H1 (cell line): ENCODE measurements at places on chromosomes 7 and 10. TPM values are rescaled to one million over a fixed set of nuclear protein-coding genes. Genes with fewer than 3 reads are reported as not detected.

CDNF gene
- 0.32 and 0.36 TPM in 2 replicates for total RNA-seq

DNA sequence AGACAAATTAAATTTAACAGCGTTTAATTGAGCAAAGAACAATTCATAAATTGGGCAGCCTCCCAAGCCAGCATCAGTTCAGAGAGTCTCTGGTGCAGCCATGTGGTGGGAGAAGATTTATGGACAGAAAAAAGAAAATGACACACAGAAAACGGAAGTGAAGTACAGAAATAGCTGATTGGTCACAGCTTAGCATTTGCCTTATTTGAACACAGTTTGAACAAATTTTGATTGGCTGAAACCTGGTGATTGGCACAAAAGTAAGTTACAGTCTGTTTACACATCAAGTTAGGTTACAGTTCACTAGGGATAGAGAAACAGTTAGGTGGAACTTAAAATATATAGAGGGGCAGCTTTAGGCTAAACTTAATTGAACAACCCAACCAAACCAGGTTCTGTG is 720.1 kb downstream of the TYW1 start:
- no peak for DNase-seq

DNA sequence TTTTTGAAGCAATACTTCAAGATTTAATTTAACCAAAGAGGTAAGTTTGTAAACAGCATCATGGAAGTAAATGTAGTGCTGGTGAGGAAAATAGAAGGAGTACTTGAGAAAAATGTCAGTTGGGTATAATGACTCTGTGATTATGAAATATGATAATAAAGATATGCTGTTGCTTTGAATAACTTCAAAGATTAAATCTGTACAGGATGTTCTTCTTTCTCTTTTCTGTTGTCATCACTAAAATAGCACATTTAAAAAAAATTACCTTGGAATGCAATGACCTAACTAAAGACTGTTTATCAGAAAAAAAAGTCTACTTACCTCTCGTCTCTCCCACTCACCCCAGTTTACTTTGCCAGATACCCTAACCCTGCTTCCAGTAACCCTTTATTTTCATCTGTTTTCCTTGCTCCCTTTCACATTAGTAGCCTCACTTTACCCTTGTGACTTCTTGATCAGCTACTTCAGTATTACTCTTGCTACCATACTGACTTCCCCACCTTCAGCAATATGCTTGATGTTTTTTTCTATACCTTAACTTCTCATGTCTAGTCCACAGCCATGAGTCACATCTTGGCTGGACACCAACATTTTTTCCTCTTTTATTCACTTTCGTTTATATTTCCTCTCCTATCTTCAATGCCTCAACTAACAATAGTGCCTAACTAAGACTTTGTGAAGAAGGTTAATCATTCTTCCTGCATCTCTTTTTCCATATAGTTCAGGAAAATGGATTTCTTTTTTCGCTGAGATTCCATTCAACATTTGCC is 29.7 kb upstream of the TAS2R16 start:
- DNase-seq, result no peak

OGA gene
- total RNA-seq, result 104 and 107 TPM in 2 replicates

- no peak for DNase-seq
Observed at GRCh38 chr10:94172332-94172731, 178.6 kb downstream of the PLCE1 start.

AMPH gene
- total RNA-seq, result 12.1 and 12.2 TPM in 2 replicates

SLC39A12 gene
- not detected in 2 replicates for total RNA-seq

NOS3 gene
- total RNA-seq, result 4.4 and 4.7 TPM in 2 replicates

GRCh38 chr10:90587081-90587491 is 270.8 kb downstream of the HTR7 start:
- no peak for DNase-seq

NUDT1 gene
- 76.1 and 85.2 TPM in 2 replicates for total RNA-seq

FAM24A gene
- total RNA-seq, result not detected in 2 replicates

DNA sequence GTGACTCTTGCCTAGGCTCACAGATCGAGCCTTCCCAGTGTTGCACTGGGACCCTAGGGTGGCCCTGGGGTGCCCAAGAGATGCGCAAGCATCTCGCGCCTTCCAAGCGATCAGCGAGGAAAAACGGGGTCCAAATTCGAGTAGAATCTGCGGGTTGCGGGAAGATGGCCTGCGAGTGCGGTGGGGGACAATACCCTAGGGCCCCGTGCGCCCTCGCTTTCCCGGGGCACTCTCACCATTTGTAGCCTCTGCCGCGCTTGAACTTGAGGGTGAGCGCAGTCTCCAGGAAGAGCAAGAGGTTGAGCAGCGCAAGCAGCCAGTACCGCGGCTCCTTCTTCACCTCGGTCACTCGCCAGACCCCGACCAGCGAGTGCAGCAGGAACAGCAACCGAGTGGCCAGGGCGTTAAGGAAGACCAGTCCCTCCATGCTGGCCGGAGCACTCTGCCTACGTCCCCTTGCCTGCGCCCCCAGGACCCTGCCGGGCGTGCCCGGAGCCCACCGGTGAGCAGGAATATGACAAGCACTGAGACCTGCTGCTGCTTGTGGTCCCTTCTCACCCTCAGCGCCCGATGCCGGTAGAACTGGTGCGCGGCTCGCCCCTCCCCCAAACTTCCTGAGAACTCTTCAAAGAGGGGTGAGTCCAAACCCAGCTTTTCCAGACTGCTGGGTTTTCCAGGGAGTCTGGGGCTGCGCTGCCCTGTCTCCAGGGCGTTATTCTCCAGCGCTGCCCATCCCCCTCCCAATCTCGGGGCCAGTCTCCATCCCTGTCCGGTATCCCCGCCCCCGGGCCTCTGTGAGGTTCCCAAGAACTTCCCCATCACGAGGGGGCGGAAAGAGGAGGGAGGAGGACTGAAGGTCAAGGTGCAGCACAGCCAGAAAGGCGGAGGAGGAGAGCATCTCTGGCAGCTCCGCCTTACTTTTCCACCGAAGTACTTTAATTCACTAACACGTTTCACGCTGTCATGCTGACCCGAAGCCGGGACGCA is at the start of gene TMEM26:
Gene TMEM26 (minus strand): TSS at position 727 of the 987 bp plus-strand sequence. CDS start 300 bp downstream, at position 427.
- peak; percentile 84 for DNase-seq

ZNF138 gene
- total RNA-seq, result 20.2 and 22.6 TPM in 2 replicates

DNA sequence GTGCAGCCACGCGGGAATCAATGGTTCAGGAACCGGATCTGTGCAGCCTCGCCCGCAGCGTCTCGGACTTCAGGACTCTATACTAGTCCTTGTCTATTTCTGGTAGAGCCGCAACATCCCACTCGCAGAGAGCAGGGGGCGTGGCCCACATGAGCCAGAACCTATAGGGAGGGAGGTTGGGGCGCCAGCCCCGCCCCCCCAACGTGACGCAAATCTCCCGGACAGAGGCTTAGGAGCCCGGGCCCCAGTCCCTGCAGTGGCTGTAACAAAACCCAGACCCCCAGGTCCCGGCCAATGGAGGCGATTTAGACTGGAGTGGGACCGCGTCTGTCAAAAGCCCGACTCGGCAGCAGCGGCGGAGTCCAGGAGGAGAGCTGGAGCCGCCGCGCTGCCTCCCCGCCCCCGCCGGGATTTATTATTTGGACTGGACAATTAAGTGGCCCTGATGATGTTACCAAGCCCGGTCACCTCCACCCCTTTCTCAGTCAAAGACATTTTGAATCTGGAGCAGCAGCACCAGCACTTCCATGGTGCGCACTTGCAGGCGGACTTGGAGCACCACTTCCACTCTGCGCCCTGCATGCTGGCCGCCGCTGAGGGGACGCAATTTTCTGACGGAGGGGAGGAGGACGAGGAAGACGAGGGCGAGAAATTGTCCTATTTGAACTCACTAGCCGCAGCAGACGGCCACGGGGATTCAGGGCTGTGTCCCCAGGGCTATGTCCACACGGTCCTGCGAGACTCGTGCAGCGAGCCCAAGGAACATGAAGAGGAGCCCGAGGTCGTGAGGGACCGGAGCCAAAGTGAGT is at the start of gene NKX2-3:
Gene NKX2-3 (plus strand): TSS at position 256 of the 809 bp plus-strand sequence. CDS start 190 bp downstream, at position 446.
- DNase-seq, result no peak

DNA sequence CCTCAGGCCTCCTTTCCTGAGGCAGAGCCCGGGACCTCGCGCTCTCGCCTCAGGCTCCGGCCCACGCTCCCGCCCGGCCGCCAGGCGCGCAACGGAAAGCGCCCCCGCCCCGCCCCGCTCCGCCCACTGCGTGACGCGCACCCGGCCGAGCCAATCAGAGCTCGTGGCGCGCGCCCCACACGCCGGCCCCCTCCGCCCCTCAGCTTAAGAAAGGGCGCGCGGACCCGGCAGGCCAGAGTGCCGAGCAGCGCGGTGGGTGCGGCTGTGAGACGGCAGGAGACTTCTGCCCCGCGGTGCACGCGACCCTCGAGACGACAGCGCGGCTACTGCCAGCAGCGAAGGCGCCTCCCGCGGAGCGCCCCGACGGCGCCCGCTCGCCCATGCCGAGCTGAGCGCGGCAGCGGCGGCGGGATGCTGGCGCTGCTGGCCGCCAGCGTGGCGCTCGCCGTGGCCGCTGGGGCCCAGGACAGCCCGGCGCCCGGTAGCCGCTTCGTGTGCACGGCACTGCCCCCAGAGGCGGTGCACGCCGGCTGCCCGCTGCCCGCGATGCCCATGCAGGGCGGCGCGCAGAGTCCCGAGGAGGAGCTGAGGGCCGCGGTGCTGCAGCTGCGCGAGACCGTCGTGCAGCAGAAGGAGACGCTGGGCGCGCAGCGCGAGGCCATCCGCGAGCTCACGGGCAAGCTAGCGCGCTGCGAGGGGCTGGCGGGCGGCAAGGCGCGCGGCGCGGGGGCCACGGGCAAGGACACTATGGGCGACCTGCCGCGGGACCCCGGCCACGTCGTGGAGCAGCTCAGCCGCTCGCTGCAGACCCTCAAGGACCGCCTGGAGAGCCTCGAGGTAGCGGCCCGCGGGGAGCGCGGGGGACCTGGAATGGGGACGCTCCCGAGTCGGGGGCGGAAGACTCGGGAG is at the start of gene NPTX2:
Gene NPTX2 (plus strand): TSS at position 235 of the 909 bp plus-strand sequence. CDS start 177 bp downstream, at position 412.
- peak; percentile 92 for DNase-seq

GRCh38 chr10:122075171-122075570 is 86.2 kb downstream of the TACC2 start:
- DNase-seq, result no peak

DNA sequence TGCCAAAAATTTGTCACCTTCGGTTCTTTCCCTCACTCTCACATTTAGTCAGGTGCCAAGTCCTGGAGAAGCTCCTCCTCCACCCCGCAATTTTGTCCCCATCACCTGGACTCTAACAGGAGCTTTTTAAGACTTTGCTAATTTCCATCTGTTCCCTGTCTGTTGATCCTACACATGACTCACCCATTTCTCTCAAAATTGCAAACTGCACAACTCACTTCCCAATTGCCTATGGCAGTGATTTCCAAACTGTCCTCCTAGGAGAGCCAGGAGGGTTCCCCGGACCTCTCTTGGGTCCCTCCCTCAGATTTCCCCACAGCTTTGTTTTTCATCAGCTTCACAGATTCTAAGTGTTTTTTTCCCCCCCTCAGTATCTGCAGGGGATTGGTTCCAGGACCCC is 120.3 kb downstream of the WNT2 start:
- no peak for DNase-seq

GRCh38 chr10:125116041-125116649 is 44.2 kb downstream of the CTBP2 start:
- DNase-seq, result no peak

GRCh38 chr10:3042589-3042988 is 24.8 kb upstream of the PFKP start:
- DNase-seq, result no peak

DNA sequence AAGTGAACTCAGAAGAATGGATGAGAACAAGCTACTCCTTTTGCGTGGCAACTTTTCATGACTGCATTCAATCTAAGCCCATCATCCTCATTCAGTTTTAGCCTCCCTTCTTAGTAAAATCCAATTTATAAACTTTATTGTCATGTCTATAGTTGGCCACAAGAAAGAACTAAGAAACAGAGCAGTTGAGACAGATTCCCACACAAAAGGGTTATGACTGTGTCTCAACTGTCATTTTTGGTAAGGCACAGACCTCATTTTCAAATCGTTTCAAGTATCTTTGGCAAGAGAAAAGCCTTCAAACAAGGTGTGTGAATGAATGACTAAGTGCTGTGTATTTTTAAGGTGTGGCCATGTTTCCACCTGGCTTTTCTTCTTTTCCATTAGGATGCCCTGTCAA is 84.2 kb upstream of the CREB5 start:
- DNase-seq, result no peak

GRCh38 chr7:112646783-112647182 is 143.4 kb downstream of the TMEM168 start:
- no peak for DNase-seq

ZYX gene
- total RNA-seq, result 159 and 174 TPM in 2 replicates

- DNase-seq, result no peak
Observed at GRCh38 chr7:124318721-124319450, 286.0 kb upstream of the TMEM229A start.

DNA sequence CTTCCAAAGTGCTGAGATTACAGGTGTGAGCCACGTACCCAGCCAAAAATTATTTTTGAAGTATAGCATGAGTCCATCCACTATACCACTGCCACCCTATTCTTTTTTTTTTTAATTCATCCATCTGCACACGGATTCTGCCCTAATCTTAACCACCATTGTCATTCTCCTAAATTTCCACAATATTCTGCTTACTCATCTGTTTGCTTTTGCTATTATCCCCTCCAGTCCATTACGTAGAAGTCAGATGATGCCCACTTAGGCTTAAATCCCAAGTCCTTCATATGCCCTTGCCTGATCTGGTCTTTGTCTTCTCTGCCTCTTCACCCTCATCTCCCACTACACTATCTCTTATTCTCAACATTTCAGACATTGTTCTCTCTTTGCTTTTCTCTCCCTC is 86.7 kb downstream of the MMRN2 start:
- no peak for DNase-seq

TRPV5 gene
- not detected in 2 replicates for total RNA-seq

DNA sequence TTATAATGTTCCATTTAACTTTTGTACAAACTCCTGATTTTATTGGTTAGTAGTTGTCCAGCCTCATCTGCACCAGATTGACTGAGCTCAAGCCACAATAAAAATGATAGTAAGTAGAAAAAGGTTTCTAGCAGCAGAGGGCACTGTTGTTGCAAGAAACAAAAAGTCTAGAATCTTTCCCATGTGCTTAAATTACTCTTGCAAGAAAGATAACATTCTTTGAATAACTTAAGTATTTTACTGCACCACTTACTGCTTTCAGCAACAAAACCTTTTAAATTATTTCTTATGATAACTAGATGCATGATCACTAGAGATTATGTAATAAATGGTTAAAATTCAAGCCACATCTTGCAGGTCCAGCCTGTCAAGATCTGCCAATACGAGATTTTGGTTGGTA is 27.0 kb downstream of the LMOD2 start:
- DNase-seq, result no peak

SLC29A3 gene
- 14.0 and 15.2 TPM in 2 replicates for total RNA-seq

GNG11 gene
- 1.3 TPM in 2 replicates for total RNA-seq

EPHA1 gene
- 133 and 139 TPM in 2 replicates for total RNA-seq

- DNase-seq, result no peak
Observed at GRCh38 chr7:45642044-45642443, 67.9 kb downstream of the ADCY1 start.

GRCh38 chr7:93515144-93515543 is 59.4 kb downstream of the CALCR start:
- DNase-seq, result no peak

DNA sequence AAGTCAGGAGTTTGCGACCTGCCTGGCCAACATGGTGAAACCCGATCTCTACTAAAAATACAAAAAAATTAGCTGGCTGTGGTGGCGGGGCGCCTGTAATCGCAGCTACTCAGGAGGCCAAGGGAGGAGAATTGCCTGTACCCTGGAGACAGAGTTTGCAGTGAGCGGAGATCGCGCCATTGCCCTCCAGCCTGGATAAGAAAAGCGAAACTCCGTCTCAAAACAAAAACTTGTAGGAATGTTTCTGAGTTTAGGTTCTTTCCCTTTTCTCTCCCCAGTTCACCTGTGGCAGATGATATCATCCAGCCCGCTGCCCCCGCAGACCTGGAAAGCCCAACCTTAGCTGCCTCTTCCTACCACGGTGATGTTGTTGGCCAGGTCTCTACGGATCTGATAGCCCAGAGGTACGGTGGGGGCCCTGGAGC is 138.8 kb upstream of the BTBD16 start:
- peak; percentile 74 for DNase-seq

GPER1 gene
- total RNA-seq, result 0.24 and 0.52 TPM in 2 replicates

ADAMTS14 gene
- total RNA-seq, result 2.3 TPM in 2 replicates

CLCN1 gene
- 0.33 and 0.41 TPM in 2 replicates for total RNA-seq
